ENCODE measurements at places on chromosomes 5 and 9. TPM values are rescaled to one million over a fixed set of nuclear protein-coding genes. Genes with fewer than 3 reads are reported as not detected.

SLC25A2 gene
- total RNA-seq = not detected

PHAX gene
- total RNA-seq = 103 TPM

GFRA3 gene
- 0.16 TPM for total RNA-seq

DDX4 gene
- not detected for total RNA-seq

STING1 gene
- total RNA-seq = 3.6 TPM

MSMP gene
- total RNA-seq = not detected

PCDHB6 gene
- total RNA-seq = 3.1 TPM

CXCL14 gene
- total RNA-seq = 9.5 TPM

IFNA1 gene
- total RNA-seq = not detected

APBA1 gene
- total RNA-seq = 29.0 TPM

ADCY2 gene
- total RNA-seq = 13.4 TPM

SEC61B gene
- 32.3 TPM for total RNA-seq

PCDHA7 gene
- total RNA-seq = 18.1 TPM

TMOD1 gene
- total RNA-seq = 22.8 TPM

PDE6A gene
- not detected for total RNA-seq

AK6 gene
- 22.0 TPM for total RNA-seq

PPP2CA gene
- 128 TPM for total RNA-seq

FBP1 gene
- not detected for total RNA-seq

MORN5 gene
- total RNA-seq = 1.2 TPM

SLC6A3 gene
- total RNA-seq = not detected

PBX3 gene
- 14.3 TPM for total RNA-seq

SLC6A18 gene
- total RNA-seq = not detected

CAMSAP1 gene
- total RNA-seq = 128 TPM
